ENCODE measurements at places on chromosomes 5 and 9.

DNA sequence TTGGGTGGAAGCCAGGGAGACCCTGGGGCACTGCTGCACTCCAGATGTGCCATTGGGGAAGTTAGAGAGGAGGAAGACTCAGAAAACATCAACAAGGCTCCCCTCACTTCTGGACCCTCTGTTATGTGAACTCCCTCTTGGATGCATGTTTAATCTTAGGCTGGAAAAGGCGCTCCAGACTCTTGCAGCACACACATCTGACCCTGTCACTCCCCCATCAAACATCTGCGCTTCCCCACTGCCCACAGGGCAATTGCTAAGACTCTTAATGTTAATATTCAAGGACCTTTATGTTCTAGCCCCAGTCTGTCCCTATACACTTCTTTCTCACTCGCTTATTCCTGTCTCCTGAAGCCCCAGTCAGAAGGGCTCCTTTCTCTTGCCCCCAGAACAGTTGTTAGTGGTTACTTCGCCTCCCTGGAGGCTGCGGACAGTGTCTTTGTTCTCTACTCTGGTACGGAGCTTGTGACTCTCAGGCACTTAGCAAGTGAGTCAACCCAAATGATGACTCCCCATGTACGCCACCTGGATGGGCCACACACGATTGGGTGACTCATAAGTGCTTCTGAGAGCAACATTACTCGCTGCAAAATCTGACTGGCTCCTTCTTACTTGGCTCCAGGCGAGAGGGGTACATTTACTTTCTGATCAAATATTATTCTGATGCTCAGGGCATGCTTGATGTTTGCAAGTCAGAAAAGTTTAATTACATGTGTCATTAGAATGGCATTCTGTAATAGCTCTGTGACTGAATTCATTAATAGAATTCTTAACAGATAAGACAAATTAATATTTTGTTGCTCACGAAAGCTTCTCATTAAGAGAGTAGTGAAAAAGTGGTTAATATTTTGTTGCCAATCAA is 193.6 kb downstream of the HSPA4 start:
- no peak for DNase-seq

GRCh38 chr9:11417782-11418181 is 805.0 kb upstream of the PTPRD start:
- no peak for DNase-seq

GRCh38 chr9:106883626-106884190 is 20.7 kb downstream of the ZNF462 start:
- no peak for DNase-seq

DNA sequence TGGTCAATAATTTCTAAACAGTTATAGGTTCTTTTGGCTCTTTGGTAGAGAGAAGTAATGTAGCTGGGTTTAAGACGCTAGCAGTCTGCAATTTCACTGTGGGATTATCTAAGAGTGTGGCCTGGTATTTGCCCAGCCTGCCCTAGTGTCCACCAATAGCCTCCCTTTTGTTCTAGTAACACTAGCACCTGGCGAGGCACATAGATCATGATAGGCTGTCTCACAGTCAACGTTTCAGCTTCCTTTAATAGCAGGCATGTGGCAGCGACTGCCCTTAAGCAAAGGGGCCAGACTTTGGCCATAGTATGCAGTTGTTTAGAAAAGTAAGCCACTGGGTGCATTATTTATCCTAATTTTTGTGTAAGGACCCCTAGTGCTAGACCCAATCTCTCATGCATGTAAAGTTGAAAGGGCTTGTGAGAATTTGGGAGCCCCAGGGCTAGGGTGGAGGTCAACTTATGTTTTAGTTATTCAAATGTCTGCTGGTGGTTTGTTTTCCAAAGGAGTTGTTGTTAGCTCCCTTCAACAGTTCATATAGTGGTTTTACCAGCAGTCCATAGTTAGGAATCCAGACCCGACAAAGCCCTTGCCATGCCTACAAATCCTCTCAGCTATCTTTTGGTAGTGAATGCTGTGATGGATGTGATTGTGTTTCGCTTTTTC is 274.3 kb downstream of the HTR1A start:
- DNase-seq, result no peak

DNA sequence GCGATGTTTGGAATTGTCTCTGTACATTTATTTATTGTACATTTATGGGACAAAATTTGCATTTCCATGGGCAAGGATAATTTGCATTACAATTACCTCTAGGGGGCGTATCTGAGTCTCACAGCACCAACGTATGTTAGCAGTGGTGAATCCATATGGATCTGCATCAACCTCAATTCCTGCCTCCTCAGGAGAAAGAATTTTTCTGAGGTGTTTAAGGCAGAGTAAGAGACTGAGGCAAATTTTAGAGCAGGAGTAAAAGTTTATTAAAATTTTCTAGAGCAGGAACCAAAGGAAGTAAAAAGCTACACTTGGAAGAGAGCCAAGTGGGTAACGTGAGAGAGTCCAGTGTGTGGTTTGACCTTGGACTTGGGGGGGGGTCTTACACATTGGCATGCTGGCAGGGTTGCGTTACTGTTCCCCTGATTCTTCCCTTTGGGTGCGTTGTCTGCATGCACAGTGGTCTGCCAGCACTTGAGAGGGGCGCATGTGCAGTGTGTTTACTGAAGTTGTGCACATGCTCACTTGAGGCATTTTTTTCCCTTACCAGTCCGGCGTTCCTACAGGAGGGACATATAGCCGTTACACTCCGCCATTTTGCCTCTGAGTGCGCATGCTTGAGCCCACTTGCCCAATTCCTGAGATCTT is 21.0 kb upstream of the RAB14 start:
- peak; percentile 73 for DNase-seq
